Stimulated activated CD4-positive, alpha-beta T cell treated with anti-CD3 and anti-CD28 coated beads, Interleukin-1b, Interleukin-23, amount 100 ng/mL, for 1 hour (primary cell): ENCODE measurements at places on chromosomes 11 and 22.

- DNase-seq: no peak
Measured at GRCh38 chr11:65934014-65934413, 11.3 kb upstream of the TSGA10IP start.

GRCh38 chr22:49282596-49282995, 545.1 kb downstream of the BRD1 start:
- no peak for DNase-seq

- DNase-seq: no peak
Measured at GRCh38 chr22:25746012-25746373, 4.0 kb downstream of the MYO18B start.

GRCh38 chr11:73480677-73481076, 104.5 kb downstream of the RELT start:
- no peak for DNase-seq

DNA sequence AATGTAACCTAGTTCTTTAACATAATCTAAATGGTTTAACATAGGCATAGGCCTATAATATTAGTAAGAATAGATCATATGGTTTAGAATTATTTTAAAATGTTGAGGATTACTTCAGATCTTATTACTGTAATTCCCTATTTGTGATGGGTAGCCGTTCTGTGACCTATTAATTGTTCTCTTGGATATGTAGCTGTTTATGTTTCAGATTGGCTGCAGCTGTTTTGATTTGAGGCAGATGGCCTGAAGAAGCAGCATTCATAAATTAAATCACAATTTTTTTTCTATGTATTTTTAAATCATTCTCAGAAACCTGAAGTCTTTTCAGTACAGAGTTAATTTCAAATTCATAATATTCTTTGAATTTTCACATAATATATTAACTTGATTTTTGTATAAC, 104.5 kb downstream of the PDE3B start:
- DNase-seq: no peak

GRCh38 chr11:68215087-68215445, 2.0 kb upstream of the KMT5B start:
- DNase-seq: no peak

DNA sequence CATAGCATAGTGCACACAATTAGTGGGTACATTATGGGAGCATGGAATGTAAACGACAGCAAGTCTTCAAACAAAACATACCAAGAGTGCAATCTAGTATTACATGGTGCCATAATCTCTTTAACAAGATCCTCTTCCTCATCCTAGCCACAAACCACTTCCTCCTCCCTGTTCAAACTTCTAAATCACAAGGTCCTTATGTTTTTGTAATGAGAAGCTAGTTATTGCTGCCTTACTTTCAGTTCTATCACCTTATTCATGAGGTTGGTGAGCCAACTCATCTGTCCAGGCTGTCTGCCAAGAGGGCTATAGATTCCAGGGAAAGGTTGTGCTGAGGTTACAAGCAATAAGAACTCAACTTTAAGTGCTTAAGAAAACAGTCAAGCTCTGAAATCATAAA, 195.4 kb upstream of the ARHGAP20 start:
- DNase-seq: no peak

- DNase-seq: no peak
Measured at GRCh38 chr22:46894081-46894671, 131.7 kb downstream of the TBC1D22A start.

- DNase-seq: no peak
Measured at GRCh38 chr11:75107187-75107586, 10.5 kb upstream of the OR2AT4 start.

DNA sequence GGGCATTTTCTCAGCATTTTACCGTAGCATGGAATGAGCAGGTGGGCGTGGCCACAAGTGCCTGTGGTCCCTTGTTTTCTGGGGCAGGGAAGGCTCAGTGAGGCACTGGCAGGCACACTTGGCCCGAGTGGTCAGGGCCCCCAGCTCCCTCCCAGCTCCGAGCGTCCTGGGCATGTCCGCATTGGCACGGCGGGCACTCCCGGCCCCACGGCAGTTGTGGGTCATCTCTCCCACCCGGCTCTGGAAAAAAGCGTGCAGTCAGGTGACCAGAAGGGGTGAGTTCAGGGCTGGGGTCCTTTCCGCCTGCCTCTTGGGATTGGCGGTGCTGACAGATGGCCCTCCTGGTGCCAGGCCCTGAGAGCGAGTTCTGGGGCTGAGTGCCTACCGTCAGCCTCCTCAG, 55.8 kb downstream of the GRAMD4 start:
- no peak for DNase-seq

GRCh38 chr22:24847490-24847889, 41.5 kb downstream of the SGSM1 start:
- no peak for DNase-seq

- DNase-seq: no peak
Measured at GRCh38 chr11:69333879-69334278, 39.9 kb downstream of the MYEOV start.

- no peak for DNase-seq
Measured at GRCh38 chr11:117839936-117840813, 15.6 kb upstream of the FXYD2 start.

GRCh38 chr11:75140269-75141138, 10.4 kb upstream of the SLCO2B1 start:
- peak; percentile 48 for DNase-seq

- peak; percentile 11 for DNase-seq
Measured at GRCh38 chr11:82959987-82960778, 58.6 kb downstream of the DDIAS start.

DNA sequence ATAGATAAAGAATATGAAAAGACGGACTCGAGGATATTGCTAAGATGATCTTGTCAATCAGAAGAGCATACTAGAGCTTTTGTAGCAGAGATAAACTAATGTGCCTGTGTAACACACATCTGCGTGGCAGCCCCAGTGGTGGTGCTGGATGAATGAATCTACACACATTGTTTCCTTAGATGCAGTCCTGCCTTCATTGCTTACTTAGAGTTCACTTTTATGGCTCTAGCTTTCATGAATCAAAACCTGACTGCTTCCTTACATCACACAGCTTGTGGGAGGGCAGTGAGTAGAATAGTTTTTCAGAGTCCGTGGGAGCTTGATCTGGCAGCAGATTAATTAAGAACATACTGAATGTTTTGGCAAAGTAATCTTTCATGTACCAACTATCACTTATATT, 83.7 kb downstream of the EXT2 start:
- DNase-seq: no peak

DNA sequence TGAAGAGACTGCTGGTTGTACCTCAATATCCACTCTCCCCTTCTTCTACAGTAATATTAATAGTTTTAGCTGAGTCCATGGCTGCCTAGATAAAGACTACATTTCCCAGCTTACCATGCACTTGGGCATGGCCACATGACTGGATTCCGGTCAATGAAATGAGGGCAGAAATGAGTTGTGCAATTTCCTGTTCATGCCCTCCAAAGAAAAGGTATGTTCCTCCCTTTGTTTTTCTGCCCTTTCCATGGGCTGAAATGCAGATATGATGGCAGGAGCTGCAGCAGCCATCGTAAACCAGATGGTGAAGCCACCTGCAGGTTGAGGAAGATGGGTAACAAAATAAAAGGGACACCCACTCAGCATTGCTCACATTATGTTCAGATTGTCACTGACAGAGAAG, 15.3 kb upstream of the ELFN2 start:
- DNase-seq: no peak

- peak; percentile 82 for DNase-seq
Measured at GRCh38 chr22:41939981-41940831, 6.7 kb downstream of the CENPM start.

GRCh38 chr11:79413268-79413667, 27.6 kb downstream of the TENM4 start:
- DNase-seq: no peak

GRCh38 chr11:110750100-110750499, 37.9 kb upstream of the ARHGAP20 start:
- DNase-seq: no peak

GRCh38 chr11:77473801-77474683, at the start of gene PAK1:
PAK1 (minus strand) TSS chr11:77474094; CDS start chr11:77392520, 81,574 bp downstream.
- DNase-seq: peak; percentile 74

GRCh38 chr11:111355956-111356659, 23.0 kb downstream of the POU2AF1 start:
- no peak for DNase-seq

DNA sequence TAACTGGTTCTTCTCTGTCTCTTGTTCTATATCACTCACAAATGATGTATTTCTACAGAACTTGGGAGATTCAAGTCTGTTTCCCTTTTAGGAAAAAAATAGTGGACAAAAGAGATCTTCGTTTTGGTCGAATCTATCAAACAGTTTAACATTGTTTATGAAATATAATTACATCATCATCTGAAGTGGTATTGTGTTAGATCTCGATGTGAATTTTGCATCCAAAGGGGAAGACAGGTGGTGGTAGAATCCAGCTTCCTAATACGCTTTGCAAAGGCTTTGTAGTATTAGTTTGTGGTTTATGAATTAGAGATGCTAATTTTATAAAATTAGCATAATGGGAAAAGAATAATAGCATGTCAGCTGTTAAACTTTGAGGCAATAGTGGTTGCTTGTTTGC, 3.4 kb downstream of the SIK2 start:
- DNase-seq: no peak

GRCh38 chr11:108137212-108137611, 15.8 kb downstream of the ACAT1 start:
- no peak for DNase-seq

DNA sequence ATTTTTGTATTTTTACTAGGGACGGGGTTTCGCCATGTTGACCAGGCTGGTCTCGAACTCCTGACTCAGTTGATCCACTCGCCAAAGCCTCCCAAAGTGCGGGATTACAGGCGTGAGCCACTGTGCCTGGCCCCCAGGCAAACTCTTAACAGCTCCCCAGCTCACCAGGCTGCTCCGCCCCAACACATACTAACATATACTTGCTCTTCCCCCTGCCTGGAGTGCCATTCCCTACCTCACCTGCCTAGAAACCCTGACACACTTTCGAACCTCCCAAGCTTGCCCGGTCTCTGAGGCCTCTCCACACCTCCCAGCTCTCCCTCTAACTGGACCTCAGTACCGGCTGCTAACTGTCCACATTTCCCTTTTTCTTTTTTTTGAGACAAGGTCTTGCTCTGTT, 8.5 kb downstream of the MAP4K2 start:
- no peak for DNase-seq

DNA sequence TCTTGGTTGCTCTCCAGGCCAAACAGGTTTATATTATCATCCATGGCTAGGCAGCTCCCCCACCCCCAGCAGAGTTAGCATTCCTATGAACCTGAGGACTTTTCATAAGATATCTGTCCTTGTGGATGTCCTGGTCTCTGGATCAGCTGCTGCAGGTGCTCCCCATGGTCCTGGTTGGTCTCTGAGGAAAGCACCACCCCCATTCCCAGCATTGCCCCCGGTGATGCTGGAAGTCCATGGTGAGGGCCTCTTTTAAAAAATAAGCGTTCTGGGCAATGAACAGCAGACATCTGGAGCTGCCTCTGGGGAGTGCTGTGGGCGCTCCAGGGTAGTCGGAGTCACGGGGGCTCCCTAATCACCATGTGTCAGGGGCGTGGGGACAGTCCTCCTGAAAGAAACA, 26.6 kb downstream of the DKK3 start:
- no peak for DNase-seq

GRCh38 chr11:130859886-130860285, 56.4 kb downstream of the SNX19 start:
- DNase-seq: no peak

DNA sequence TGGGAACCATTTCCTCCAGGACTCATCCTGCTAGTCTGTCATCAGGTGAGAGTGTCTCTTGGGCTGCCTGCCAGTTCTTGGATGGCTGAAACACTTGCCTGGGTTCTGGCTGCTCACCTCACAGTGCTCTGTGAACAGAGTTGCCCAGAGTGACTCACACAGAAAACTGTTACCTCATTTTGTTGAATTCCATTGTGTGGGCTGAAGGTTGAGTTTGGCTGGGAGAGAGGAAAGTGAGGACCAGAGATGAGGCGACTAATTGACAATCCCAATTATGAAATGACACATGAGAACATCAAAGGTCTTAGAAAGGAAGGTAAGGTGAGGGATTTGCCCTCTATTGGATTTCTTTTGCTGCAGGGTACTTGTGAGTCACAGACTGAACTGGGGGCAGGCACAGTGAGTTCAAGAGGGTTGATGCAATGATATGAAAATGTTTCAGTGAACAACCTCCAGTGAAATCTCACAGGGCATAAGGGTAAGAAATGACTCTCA, 20.2 kb upstream of the CALCB start:
- DNase-seq: no peak

DNA sequence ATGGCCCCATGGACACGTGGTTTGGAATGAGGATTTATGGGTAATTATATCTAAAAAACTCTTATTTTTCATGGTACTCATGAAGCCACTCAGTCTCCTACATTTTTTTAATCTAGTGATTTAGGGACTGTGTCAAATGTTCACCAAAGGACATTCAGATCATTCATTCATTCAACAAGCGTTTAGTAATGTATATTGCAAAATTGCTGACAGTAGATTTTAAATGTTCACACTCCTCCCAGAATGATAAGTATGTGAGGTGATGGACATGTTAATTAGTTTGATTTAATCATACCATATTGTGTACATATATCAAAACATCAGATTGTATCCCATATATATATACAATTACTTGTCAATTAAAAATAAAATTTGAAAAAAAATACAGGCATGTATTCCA, 40.8 kb upstream of the E2F8 start:
- DNase-seq: no peak

DNA sequence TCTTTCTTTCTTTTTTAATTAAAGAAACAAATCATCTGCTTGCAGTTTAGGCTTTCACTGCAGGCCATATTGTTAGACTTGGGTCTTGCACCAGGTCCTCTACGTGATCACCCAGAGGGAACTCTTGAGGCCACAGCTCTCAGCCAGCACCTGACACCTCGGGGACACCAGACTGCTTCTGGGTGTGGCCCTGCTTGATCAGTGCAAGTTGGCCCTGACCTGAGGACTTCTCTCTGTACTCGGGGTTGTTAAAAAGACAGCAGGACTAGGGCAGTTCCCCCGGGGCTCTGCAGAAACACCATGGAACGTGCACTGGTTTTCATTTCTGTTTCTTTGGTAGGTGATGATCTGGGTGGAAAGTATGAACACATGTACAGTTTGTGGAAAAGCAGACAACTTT, 51.2 kb upstream of the MYO18B start:
- DNase-seq: no peak

GRCh38 chr11:1571760-1572196, 293 bp downstream of the DUSP8 start:
- no peak for DNase-seq

DNA sequence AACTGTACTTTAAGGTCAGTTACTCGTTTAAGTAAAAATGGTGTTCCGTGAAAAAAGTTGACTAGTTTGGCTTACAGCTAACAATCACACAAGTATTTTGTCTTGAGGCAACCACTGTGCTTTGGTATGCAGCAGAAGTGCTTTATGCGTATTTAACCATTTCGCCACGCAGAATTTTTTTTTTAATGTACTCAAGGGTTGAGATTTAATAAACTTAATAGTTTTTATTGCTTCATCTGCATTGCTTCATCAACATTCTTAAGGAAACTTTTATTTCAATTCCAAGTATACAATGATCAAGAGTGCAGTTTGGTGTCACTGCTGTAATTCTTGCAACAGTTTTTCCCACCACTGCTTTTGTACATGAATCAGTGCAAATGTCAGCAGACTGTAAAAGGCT, 66.4 kb downstream of the ZNRF3 start:
- DNase-seq: no peak

- no peak for DNase-seq
Measured at GRCh38 chr11:105181100-105181499, 41.5 kb upstream of the CARD18 start.

- no peak for DNase-seq
Measured at GRCh38 chr11:122214567-122214966, 98.6 kb upstream of the BLID start.

- DNase-seq: no peak
Measured at GRCh38 chr11:72239313-72239848, 4.6 kb downstream of the PHOX2A start.

- DNase-seq: no peak
Measured at GRCh38 chr11:114929351-114930000, 251.1 kb downstream of the NXPE2 start.
